ENCODE measurements at places on chromosomes 3 and 15.
A peak's percentile ranks its signal among the peaks of the same experiment; 100 is the strongest.

DNA sequence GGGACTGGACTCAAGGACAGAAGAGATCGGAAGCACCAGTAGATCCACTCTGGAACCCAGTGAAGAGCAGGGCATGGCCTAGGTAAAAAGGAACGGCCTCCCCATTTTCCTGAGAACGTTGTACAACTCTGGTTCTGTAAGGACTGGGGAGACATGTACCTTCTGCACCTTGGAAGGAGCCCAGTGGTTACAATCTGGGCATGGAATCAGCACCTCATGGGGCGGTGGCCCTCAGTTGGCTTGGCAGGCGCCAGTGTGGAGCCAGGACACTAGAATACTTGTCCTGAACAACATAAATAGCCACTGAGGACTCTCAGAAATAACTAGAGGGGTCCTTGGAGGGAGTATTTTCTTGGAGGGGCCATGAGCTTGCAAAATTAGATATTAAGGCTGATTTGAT, 25.6 kb downstream of the EAF1 start:
- DNase-seq: no peak

DNA sequence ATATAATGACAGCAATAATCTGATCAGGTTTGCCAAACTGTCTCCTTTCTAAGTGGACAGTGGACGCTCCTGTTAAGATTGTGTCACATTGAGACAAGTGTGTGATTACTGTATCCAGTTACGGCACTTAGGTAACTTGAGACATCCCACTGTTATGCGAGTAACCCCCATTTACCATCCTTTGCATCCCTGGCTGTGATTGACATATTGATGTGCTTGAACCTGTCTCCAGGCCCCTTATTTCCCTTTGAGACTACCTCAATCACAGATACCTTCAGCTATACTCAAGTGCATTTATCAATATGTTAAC, 785.2 kb downstream of the NR2F2 start:
- no peak for DNase-seq

- DNase-seq: no peak
These were observed 10.4 kb downstream of the SOX2 start for GRCh38 chr3:181722156-181722555.

DNA sequence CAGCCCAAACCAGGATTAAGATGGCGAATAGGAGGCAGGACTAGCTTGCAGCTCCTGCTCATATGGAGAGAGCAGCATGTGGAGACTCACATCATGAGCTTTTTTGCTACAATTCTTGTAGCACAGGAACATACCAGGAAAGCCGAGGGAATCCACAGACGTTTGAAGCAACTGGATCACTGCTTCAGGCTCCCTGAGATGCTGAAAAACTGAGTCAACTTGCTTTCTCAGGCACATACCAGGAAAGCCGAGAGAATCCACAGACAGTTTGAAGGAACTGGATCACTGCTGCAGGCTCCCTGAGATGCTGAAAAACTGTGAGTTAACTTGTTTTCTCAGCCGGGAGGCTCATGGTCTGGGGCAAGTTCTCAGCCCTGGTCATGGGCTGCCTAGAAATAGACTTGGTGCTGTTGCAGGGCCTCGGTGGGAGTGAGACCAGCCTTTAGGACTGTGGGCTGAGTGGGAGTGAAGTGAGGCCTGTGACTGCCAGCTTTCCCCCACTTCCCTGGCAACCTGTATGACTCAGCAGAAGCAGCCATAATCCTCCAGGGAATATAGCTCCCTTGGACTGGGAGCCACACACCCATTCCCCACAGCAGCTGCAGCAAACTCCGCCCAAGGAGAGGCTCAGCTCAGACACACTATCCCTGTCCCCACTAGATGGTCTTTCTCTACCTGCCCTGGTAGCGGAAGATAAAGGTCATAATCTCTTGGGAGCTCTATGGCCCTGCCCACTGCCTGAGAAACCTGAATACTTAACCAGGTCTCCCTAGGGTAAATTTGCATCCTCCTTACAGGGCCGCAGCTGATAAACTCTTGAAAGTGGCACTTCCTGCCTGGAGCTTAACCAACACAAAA, 51.9 kb upstream of the PFN2 start:
- DNase-seq: peak; percentile 31

DNA sequence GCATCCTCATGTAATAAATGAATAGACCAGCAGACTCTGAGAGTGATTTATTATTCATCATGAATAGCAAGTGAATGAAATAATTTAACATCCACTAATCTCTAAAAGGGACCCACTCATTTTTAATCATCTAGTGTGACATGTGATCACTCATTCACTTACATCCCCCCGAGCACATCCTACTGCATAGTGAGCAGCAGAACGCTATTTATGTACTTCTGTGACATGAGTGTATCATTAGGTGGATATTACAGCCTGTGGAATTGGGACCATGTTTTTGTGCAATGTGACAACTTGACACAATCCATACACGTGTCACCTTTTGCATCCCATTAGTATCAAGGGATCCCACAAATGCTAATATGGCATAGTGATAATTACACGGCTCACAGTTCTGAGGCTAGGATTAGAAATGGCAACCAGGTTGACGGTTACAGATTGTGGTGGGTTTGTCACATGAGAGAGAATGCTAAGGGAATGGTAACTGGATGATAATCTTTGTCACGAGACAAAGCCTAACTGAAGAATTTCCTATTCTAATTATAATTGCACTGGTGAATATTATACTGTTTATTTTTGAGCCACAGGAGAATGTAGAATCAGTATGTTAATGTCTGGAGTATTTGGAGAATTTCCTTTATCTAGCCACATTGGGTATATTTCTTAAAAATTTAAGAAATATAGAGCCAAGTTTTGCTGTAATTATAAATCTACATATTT, 595.2 kb upstream of the TBL1XR1 start:
- no peak for DNase-seq

DNA sequence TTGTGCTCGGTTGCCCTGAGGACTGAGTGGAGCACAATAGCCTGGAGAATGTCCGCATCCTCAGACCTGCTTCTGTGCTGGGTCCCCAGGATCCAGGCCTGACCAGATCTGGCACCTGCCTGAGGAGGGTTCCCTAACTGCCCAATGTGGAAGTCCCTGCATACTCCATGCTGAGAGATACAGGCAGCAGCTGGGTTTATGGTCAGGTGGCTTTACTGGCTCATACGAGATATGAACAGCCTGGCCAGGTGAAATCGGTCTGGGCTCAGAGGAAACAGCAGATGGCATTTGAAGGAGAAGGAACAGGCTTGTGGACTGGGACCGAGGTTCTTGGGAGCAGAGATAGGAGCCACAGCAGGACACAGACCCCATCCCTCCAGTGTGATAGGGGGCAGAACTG, 18.2 kb upstream of the KIF23 start:
- DNase-seq: no peak

GRCh38 chr15:74598126-74598842, 17.4 kb upstream of the CLK3 start:
- peak; percentile 85 for DNase-seq
